Right renal pelvis (tissue), 4 donors: ENCODE measurements at places on chromosomes 3 and 15. TPM values are rescaled to one million over a fixed set of nuclear protein-coding genes. Genes with fewer than 3 reads are reported as not detected.
A peak's percentile ranks its signal among the peaks of the same experiment; 100 is the strongest.

DNA sequence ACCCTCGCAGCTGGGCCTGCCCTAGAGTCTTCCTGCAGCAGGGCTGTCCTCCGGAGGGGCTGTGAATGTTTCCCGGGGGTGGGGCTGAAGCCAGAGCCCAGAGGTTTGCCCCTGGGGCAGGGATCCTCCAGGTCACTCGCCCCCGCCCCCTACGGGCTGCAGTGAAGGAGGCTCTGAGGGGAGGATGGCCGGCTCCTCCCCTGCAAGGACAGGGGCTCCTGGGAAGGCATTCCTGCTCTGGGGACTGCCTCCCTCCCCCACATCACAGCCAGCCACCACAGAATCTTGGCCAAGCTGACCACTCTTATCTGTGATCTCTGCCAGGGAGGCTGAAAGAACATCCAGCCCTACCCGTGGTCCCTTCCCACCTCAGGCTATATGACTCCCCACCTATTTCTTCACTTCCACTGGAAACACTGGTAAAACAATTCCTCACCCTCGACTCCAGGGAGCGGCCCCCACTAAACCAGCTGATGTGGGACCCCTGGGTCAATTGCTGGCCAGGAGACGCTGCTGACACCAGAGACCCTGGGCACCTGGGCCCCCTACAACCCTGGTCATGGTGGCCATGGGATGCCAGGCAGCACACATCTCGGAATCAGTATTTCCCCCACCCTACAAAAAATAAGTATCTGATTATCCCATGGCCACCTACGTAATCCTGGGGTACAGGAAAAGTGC is 66.0 kb downstream of the HMCES start:
- DNase-seq, result no peak

DNA sequence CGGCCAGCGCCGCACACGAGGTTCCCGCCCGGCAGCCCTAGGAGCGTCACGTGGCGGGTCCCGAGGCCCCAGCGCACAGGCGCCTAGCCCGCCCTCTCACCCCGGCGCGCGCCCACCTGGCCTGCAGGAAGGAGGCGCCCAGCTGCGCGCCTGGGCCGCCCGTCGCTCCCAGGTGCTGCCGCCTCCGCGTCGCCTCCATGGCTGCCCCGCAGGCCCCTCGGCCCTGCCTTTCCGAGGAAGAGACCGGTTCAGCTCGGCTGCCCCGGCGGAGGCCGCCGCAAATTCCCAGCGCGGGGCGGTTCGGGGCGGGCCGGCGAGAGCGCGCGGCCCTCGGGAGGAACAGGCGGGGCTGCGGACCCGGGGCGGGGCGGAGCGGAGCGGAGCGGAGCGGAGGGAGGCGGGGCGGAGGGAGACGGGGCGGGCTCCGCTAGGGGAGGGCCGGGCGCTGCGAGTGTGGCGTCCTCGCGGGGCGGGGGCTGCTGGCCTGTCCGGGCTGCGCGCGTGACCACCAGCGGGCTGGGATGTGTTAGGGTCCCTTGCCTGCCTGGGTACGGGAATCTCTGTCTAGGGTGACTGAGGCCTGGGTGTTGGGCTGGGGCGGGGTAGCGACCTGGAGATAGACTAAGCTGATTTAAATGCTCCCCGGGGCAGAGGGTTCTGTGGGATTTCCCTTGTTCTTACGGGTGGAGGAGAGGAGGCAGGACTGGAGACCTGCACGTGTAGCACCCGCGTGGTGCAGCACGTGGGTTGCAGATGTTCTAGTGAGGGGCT is at the start of gene CLN6:
TSS of gene CLN6 (minus strand) at position 343 of the 771 bp plus-strand sequence. CDS start at position 199, 144 bp downstream.
- peak; percentile 74 for DNase-seq

- no peak for DNase-seq
Measured at GRCh38 chr3:111303760-111304159, 232.1 kb downstream of the NECTIN3 start.

GRCh38 chr15:82647045-82647834 is at the start of gene CPEB1:
Gene CPEB1 (minus strand): TSS chr15:82647363. CDS start chr15:82628459, 18,904 bp downstream.
- DNase-seq, result no peak

GRCh38 chr3:37162501-37163245 is 11.7 kb downstream of the LRRFIP2 start:
- DNase-seq, result no peak

DNA sequence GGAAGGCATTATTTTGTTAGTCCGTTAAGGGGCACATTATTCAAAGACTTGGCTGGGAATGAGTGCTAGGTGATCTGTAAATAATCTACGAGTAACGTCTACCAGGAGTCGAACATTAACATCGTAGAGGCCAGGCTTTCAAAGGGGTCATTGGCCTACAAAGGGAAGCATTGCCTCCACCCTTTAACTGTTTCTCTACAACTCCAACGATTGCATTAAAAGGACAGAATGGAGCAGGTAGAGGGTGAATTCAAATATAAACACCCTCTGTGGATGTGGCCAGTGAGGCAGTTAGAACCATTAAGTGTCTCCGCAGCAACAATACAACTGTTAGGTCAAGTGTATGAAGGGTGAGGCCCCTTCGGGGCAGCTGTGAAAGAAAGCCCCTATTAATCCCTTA is 126.0 kb upstream of the LMOD3 start:
- no peak for DNase-seq

DNA sequence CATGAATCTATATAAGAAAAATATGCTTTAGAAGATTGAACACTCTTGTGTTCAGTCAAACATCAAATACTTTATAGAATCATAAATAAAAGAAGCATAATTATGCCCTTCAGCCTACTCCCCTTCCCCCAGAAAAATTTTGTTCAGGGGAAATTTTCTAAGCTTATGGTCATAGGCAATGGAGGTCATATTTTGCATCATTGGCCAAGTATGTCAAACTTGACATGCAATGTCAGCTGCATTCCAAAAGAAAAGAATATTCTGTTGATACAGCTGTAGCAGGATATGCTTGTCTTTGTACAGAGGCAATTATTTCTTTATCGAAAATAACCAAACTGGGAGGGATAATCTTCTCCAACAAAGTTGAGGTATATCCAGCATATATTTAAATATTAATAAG is 328.2 kb downstream of the ZIC1 start:
- DNase-seq, result no peak

- no peak for DNase-seq
Measured at GRCh38 chr3:169527507-169527906, 136.0 kb downstream of the MECOM start.

DNA sequence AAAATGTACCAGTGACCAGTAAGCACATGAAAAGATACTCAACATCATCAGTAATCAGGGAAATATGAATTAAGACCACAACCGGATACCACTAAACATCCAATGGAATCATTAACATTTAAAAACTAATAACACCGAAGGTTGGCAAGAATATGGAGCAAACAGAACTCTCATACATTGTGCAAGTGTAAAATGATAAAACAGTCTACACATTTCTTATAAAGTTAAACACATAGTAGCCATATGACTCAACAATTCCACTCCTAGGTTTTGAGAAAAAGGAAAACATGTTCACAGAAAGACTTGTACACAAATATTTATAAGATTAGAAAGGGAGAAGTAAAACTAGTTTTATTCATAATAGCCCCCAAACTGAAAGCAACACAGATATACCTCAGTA is 60.3 kb upstream of the SLCO2A1 start:
- DNase-seq, result no peak

DNA sequence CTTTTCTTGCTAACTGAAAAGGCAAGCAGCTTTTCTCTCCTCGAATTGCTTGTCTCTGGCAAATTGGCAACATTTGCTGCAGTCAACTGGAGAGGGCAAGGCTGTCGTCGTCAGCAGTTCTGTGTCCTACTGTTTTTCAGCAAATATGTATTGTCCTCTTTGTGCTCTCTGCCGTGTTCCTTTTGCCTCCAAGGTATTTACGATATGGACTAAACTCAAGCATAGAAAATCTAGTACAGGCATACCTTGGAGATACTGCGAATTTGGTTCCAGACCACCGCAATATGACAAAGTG is 558 bp upstream of the SLC30A4 start:
- no peak for DNase-seq

DNA sequence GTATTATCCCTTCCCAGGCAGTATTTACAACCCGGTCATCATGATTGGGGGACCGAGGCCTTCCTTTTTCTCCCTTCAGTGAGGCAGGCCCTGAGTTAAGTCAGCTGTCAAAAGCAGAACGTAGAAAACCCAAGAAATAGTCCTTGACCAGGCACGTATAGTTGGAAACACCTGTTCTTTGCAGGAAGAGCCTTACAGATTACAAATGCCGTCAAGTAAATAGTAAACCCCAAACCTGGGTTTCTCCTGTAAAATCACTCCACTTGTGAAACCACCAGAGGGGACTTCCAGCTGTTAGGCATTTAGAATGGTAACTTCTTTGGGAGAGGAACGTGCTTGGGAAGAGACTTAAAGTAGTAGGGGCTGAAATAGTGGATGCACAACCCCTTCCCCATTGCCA is 1.0 kb upstream of the BTBD1 start:
- DNase-seq, result no peak

DNA sequence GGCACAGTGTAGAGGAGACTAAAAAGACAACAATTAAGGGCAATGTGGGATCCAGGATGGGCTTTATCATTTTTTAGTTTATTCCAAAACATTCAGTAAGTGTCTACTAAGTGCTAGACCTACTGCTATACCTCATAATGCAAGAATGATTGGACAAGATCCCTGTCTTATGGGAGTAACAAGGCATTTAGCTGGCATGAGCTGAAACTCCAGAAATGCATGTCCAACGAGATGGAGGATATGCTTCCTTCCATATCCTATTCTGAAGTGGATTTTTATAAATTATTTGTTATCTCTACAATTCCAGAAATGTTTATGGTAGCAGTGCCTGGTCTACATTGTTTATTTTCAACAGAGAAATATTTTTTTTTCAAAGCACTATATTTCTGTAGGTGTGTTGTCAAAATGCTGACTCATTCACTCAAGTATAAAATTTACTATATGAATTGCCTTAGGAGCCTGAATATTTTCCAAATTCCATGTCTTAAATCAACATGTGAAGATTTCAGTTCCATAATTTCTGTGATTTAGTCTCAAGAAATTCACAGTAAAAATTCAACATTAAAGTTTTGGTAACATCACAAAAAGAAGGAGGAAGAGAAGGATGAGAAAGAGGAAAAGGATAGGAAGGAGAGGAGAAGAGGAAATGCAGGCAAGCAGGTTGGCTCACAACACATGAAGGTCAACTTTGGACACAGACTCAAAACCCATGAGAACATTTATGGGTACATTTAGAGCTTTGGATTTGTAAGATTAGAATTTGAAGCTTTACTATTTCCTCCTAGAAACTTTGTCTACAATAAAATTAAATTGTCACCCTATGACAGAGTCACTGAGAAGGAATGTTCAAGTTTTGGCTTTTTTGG is 88.6 kb downstream of the P3H2 start:
- DNase-seq, result no peak

- DNase-seq, result no peak
Measured at GRCh38 chr3:51471775-51472652, 27.8 kb downstream of the DCAF1 start.

GRCh38 chr3:69747511-69748258 is 8.4 kb downstream of the MITF start:
- DNase-seq, result no peak

- no peak for DNase-seq
Measured at GRCh38 chr3:56725175-56725574, 42.1 kb upstream of the TASOR start.

DNA sequence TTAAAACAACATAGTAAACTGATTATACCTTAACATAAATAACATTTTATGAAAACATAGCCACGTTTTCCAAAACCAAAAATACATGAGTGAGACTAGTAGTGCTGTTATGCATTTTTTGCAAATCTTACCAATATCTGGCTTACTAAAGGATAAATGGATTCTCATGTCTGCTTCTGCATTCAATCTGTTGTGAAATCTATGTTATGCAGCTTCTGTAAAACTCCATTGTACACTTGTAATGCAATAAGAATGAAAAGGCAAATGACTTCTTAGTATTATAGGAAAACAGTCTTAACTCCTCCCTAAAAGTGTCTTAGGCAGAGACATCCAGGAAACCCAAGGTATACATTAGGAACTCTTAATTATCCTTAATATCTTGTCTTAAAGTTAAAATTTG is 330.9 kb upstream of the THBS1 start:
- no peak for DNase-seq

DNA sequence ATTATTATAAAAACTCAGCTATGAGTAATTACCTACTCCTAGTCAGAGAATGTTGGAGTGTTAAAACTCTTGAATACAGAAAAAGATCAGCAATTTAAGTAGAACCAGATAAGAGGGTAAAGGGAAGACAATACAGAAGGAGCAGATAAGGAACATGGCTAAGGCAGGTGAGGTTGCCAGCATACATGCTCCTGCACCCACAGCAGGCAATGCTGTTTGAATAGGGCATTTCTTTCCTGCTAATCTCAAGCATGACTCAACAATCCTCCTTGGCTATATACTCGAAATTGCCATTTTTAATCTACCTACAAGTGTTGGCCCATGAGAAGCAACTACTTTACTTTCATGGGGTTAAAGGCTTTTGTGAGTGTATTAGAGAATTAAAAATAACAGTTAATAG is 494.5 kb downstream of the DIPK2A start:
- no peak for DNase-seq

GRCh38 chr3:99541181-99541580 is 97.2 kb upstream of the COL8A1 start:
- DNase-seq, result no peak

GRCh38 chr15:73325191-73325861 is 43.4 kb downstream of the HCN4 start:
- no peak for DNase-seq

GRCh38 chr3:189222927-189223636 is 51.3 kb downstream of the TPRG1 start:
- peak; percentile 30 for DNase-seq

DNA sequence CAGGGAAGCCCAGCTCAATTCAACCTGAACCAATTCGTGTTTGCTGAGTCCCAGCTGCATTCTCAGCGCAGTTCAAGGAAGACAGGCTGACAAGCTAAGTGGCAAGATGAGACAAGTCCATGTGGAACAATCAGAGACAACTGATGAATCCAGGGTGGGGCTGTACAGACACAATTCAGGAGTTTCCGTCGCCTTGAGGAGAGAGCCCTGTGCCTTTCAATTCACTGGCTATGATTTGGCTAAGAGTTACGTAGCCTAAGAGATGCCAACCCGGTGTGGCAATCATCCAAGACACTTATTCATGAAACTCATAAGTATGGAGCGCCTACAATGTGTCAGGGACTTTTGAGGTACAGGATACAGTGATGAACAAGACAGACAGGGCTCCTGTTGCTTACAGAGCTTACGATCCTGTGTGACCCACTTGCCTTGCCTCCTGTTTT is 15.5 kb upstream of the ZBED2 start:
- DNase-seq, result no peak

DNA sequence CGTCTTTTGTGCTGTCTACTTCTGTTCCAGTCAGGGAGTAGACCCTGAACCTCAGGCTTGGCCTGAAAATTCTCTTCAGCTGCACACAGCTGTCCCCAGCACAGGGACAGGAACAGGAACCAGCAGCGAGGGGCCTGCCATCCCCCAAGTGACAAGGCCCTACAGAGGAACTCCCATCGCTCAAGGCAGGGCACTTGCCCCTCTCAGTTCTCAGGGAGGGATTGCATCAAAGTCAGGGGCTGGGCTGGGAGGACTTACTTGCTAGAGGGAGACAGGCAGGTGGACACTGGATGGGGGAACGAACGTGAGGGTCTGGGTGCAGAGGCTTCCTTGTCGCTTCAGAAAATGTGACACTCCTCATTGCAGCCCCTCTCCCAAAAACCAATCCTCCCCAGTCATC is 163.6 kb downstream of the CHSY1 start:
- DNase-seq, result no peak

GRIP2 gene
- 1.1 TPM for polyA plus RNA-seq

IL12A gene
- 1.1 TPM for polyA plus RNA-seq

ATP8B4 gene
- polyA plus RNA-seq, result 3.6 TPM

SLC24A5 gene
- polyA plus RNA-seq, result 0.17 TPM

SLC22A14 gene
- polyA plus RNA-seq, result 0.57 TPM

GOLGA6L7 gene
- 0.47 TPM for polyA plus RNA-seq

CLRN1 gene
- not detected for polyA plus RNA-seq

ALDH1A2 gene
- 256 TPM for polyA plus RNA-seq

CD276 gene
- polyA plus RNA-seq, result 162 TPM
